Endothelial cell of coronary artery (primary cell): ENCODE measurements at places on chromosomes 3 and 15. TPM values are rescaled to one million over a fixed set of nuclear protein-coding genes. Genes with fewer than 3 reads are reported as not detected.

The GPR156 gene
- under 0.01 and 0.09 TPM in 2 replicates for total RNA-seq

The NXPE3 gene
- total RNA-seq, result 7.5 and 11.9 TPM in 2 replicates

The OR5K4 gene
- not detected in 2 replicates for total RNA-seq

The NME9 gene
- total RNA-seq, result 0.27 TPM in 1 of 2 replicates, not detected in the other

The GOLGA8M gene
- 0.09 and 0.94 TPM in 2 replicates for total RNA-seq

The ZNF662 gene
- 0.36 and 1.6 TPM in 2 replicates for total RNA-seq

The SENP8 gene
- total RNA-seq, result 1.1 and 1.3 TPM in 2 replicates

The ECE2 gene
- not detected in 2 replicates for total RNA-seq

The GRM7 gene
- 0.09 and 0.85 TPM in 2 replicates for total RNA-seq

The RUBCN gene
- 7.8 and 8.7 TPM in 2 replicates for total RNA-seq

The GOLGA8N gene
- total RNA-seq, result 0.63 and 3.2 TPM in 2 replicates

The FETUB gene
- total RNA-seq, result not detected in 2 replicates

The SLC15A2 gene
- total RNA-seq, result 0.09 and 0.75 TPM in 2 replicates

The MST1 gene
- total RNA-seq, result 1.7 and 3.9 TPM in 2 replicates

The FRMD4B gene
- total RNA-seq, result 60.9 and 107 TPM in 2 replicates

The TICRR gene
- total RNA-seq, result 2.3 and 2.6 TPM in 2 replicates

The ISLR gene
- total RNA-seq, result 4.6 TPM in 1 of 2 replicates, not detected in the other

The CDHR4 gene
- not detected in 2 replicates for total RNA-seq

The NANOGP8 gene
- not detected in 2 replicates for total RNA-seq

The FOXB1 gene
- total RNA-seq, result not detected in 2 replicates

The MKRN3 gene
- total RNA-seq, result 1.2 TPM in 1 of 2 replicates, not detected in the other

The P2RY1 gene
- total RNA-seq, result 0.38 and 1.5 TPM in 2 replicates

The SEMA5B gene
- total RNA-seq, result under 0.01 and 0.09 TPM in 2 replicates

The TRH gene
- not detected in 2 replicates for total RNA-seq

The SNTN gene
- total RNA-seq, result not detected in 2 replicates

The FRMD5 gene
- total RNA-seq, result 11.7 and 27.5 TPM in 2 replicates

The SAMD7 gene
- not detected in 2 replicates for total RNA-seq

The JAGN1 gene
- total RNA-seq, result 25.8 and 26.7 TPM in 2 replicates

The CCDC39 gene
- total RNA-seq, result under 0.01 TPM in 1 of 2 replicates, not detected in the other

The CP gene
- total RNA-seq, result 0.28 TPM in 1 of 2 replicates, not detected in the other

The SERP1 gene
- 169 and 236 TPM in 2 replicates for total RNA-seq

The PP2D1 gene
- not detected in 2 replicates for total RNA-seq

The HIGD2B gene
- not detected in 2 replicates for total RNA-seq

The STXBP5L gene
- not detected in 2 replicates for total RNA-seq

The GP9 gene
- total RNA-seq, result not detected in 2 replicates

The CAMP gene
- total RNA-seq, result not detected in 2 replicates

The ARPP21 gene
- 0.18 TPM in 1 of 2 replicates, not detected in the other for total RNA-seq

The PCBP4 gene
- 18.9 and 22.4 TPM in 2 replicates for total RNA-seq

The ACKR2 gene
- 0.18 TPM in 1 of 2 replicates, not detected in the other for total RNA-seq

The SRPRB gene
- 65.9 and 69.8 TPM in 2 replicates for total RNA-seq

The UROC1 gene
- total RNA-seq, result not detected in 2 replicates

The RNU5B-1 gene
- total RNA-seq, result not detected in 2 replicates

The BBS4 gene
- total RNA-seq, result 7.0 and 11.3 TPM in 2 replicates

The AMT gene
- total RNA-seq, result 0.27 and 1.2 TPM in 2 replicates

The THRB gene
- total RNA-seq, result 0.09 and 0.38 TPM in 2 replicates

The KCTD6 gene
- 5.3 and 9.2 TPM in 2 replicates for total RNA-seq

The SLCO2A1 gene
- 0.72 and 2.3 TPM in 2 replicates for total RNA-seq
